Activated CD8-positive, alpha-beta memory T cell treated with anti-CD3 and anti-CD28 coated beads for 24 hours (primary cell): ENCODE measurements at places on chromosomes 4 and X.

DNA sequence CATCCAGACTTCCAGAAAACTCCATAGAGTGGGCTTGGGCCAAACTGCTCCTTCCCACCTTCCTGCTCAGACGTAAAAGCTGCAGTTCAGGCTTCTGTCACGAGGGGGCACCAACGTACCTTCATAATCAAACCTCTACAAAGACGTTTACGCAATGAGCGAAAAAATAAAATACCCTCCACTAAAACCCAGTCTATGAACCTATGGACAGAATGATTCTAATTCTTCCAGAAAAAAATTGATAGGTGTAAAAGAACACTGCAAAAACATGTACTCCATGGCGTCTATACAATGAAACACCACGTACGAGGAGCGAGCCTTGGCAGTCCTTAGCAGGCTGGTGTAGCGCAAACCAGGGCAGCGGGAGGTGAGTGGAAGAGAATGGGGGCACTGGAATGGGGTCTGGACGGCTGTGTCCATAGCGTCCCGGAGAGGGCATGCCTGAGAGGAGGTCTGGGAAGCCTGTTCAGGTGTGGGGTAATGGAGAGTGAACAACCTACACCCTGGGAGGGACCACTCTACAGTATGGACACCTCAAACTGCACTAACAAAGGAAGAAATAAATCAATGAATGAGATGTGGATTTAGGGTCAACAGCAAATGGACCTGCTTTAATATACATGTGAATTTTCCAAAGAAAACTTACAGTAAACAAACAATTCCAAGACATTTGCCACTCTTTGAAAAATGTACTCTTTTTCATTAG, 14.4 kb upstream of the RAB40A start:
- DNase-seq: peak; percentile 88

DNA sequence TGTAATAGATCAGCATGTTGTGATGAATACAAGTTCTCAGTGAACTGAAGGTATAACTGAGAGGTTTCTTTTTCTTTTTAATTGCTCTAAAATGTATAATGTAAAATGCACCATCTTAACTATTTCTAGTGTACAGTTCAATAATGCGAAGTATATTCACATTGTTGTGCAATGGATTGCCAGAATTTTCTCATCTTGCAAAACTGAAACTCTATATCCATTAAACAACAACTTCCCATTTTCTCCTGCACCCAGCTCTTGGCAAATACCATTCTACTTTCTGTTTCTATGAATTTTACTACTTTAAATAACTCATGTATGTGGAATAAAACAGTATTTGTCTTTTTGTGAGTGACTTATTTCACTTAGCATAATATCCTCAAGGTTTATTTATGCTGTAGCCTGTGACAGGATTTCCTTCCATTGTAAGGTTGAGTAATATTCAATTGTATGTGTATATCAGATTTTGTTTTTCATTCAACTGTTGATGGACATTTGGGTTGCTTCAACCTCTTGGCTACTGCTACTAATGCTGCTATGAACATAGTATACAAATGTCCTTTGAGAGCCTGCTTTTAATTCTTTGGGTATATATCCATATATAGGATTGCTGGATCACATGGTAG, 53.5 kb upstream of the NPFFR2 start:
- DNase-seq: no peak

- no peak for DNase-seq
Observed at GRCh38 chr4:2166253-2166652, 75.7 kb downstream of the HAUS3 start.

GRCh38 chr4:92451782-92452181, 148.0 kb downstream of the GRID2 start:
- DNase-seq: no peak

DNA sequence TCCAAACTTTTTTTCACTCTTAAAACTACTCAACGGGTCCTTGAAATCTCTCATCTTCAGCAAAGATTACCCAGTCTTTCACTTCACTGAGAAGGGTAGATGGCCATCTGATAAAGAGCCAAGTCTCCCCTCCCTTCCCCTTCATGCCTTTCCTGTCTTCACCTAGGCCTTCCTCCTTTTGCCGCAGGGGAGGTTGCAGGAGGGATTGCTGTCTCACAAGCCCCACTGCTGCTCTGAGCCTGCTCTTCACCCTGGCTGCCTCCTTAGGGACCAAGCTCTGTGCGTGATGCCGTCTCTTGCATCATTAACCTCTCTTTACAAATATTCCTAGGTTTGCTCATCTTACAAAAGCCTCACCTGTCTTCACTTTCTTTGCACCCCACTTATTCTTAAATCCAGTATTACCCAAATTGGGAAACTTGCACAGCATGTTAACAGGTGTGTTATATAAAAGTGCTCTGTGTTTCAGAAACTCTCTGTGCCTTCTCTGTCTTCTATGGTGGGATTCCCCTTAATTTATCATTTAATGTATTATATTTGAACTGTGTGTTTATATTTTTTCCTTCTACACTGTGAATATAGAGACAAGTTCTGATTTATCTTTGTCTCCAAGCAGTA, 3.8 kb downstream of the ZFX start:
- DNase-seq: no peak

- DNase-seq: no peak
Observed at GRCh38 chr4:53098681-53099121, 236.6 kb downstream of the RASL11B start.

GRCh38 chr4:10090467-10091250, 25.9 kb downstream of the WDR1 start:
- DNase-seq: no peak

GRCh38 chrX:150649096-150649870, 43.9 kb upstream of the MTMR1 start:
- no peak for DNase-seq

- DNase-seq: no peak
Observed at GRCh38 chr4:143355540-143356217, 19.0 kb downstream of the GAB1 start.

DNA sequence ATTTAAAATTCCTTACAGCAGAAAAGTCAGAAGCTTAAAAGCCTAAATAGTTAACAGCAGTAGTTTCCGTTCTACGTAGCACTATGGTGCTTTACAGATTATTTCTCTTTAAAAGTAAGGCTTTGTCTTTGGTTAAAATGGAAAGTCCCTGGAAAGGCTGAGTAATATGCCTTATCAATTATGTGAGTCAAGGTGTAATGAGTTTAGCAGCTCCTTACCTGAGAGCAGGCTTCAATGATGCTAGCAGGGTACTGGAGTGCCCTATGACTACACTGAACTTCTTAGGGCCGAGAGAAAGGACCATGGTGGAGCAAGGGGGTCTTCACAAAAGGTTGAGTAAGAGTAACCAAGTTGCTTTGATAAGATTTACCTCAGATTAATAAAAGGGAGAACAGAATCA, 12.6 kb upstream of the NKX6-1 start:
- no peak for DNase-seq

DNA sequence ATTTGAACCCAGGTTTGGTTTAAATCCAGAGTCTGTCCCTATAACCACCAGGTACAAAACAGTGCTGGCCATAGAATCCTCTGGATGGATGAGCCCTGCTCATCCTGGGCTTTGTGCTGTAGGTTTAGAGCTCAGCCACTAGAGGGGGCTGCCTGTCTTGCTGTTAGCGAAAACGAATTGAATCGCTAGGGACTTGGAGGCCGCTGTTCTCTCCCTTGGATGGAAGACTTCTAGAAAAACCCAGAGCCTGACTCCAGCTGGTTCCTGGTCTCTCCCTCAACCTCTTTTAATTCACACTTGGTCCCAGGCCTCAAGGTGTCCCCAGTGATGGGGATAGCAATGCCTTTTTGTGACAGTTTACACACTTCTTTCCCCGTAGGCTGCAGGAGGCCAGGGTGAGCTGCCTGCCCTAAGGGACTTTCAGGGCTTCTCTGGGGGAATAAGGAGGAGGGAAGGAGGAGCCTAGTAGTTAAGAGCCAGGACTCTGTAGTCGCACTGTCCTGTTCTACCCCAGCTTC, 8.7 kb downstream of the RIPPLY1 start:
- DNase-seq: peak; percentile 65

- DNase-seq: peak; percentile 66
Observed at GRCh38 chrX:42714981-42715700, 62.8 kb downstream of the PPP1R2C start.

DNA sequence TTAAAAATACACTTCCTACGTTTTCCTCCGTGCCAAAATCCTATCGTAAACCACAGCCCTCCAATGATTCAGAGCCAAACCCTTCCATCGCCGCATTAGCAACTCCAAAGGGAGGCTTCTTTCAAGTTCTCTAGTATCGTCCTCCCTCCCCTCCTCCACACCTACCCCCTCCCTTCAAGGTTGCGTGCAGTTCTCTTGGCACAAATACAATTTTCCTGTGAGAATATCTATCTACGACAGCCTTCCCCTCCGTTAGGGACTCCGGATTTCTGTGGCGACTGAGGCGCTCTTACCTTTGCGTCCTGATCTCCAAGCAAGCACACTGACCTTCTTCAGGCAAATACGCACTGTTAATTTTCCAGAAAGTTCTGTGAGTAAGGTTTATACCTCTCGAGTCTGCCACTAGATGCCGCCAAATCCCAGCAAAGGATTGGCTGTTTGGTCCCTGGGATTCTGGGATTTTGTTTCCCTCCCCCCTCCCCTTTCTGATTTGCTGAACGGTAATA, 1.2 kb upstream of the MORF4L2 start:
- DNase-seq: peak; percentile 75

DNA sequence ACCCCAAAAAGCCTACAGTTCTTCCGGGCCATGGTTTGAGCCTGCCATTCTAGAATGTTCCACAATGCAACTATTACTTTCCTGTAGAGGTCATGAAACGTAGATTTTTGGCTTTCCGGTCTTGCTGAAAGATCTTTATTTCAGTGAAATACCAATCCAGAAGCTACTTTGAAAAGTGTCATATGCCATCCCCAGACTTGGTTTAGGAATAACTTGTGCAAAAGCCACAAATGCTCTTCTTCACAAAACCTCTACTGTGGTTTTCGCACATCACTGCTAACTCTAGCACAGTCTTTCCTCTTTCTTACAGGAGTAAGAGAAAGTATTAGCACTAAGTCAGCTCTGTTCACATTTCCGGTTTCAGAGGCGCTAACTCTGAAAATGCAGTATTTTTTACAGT, 12.7 kb upstream of the CD40LG start:
- DNase-seq: no peak

GRCh38 chr4:101941816-101942358, 151.4 kb downstream of the BANK1 start:
- no peak for DNase-seq

- DNase-seq: peak; percentile 84
Observed at GRCh38 chr4:2537011-2537830, 774 bp downstream of the FAM193A start.

GRCh38 chrX:123665197-123665596, 67.7 kb downstream of the THOC2 start:
- DNase-seq: no peak

DNA sequence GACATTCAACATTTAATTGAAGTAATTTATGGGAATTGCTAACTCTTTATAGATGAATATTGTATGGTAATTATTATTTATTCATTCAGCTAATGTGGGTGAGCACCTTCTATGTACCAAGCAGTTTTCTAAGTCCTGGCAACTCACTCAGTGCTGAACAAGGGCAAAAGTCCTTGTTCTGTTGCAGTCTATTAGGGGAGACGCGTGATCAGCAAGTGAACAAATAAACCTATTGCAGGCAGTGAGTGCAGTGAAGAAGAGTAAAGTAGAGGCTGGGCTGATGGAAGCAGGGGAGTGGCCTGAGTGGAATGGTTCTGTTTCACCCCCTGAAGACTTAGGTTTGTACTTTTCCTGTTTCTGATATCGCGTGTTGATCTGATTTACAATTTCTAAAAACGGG, 214.3 kb downstream of the RAPGEF2 start:
- no peak for DNase-seq

DNA sequence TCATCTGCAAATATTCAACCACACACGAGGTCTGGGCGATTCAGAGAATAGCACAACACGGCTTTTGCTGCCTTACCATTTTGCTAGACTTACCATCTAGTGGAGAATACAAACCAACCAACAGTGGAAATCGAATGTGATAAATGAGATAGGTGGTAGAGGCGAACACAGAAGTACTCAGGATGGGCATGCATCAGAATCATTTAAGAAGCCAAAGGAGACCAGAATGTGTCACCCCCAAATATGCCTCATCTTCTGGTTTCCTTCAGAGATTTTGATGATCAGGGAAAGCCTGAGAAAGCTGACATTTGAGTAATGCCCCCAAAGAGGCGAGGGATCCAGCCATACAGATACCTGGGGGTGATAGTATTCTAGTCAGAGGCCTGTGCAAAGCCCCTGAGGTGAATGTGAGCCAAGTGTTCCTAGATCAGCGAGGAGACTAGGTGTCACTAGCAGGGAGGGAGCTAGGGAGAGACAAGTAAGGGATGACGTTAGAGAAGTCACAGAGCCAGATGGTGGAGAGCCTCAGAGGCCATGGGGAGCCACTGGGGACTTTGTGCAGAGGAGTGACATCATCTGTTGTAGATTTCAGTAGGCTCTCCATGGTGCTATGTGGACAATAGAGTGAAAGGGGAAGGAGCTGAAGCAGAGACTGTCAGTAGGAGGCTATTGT, 1.7 kb downstream of the MTMR1 start:
- DNase-seq: no peak

- DNase-seq: no peak
Observed at GRCh38 chr4:82043081-82043808, 330.5 kb downstream of the HNRNPD start.

DNA sequence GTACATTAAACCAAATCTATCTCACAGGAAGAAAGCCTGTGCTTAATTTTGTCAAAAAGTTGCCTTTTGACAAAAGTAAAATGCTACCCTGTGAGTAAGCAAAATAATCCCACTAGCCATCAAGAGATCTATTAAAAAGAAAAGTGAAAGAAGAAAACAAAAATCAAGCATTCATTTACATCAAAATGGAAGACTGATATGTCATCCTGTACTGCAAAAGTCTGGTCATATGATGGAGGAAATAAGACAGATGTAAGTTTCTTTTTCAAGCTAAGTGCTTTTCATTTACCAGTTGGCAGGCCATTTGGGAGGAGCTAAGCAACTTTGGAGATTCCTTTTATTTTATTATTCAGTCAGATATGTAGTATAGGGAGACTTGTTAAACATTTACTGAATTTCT, 387.4 kb downstream of the SPOCK3 start:
- DNase-seq: no peak

GRCh38 chr4:121728066-121728465, 31.3 kb upstream of the ANXA5 start:
- no peak for DNase-seq

- DNase-seq: no peak
Observed at GRCh38 chrX:35439692-35440091, 358.4 kb upstream of the MAGEB16 start.

DNA sequence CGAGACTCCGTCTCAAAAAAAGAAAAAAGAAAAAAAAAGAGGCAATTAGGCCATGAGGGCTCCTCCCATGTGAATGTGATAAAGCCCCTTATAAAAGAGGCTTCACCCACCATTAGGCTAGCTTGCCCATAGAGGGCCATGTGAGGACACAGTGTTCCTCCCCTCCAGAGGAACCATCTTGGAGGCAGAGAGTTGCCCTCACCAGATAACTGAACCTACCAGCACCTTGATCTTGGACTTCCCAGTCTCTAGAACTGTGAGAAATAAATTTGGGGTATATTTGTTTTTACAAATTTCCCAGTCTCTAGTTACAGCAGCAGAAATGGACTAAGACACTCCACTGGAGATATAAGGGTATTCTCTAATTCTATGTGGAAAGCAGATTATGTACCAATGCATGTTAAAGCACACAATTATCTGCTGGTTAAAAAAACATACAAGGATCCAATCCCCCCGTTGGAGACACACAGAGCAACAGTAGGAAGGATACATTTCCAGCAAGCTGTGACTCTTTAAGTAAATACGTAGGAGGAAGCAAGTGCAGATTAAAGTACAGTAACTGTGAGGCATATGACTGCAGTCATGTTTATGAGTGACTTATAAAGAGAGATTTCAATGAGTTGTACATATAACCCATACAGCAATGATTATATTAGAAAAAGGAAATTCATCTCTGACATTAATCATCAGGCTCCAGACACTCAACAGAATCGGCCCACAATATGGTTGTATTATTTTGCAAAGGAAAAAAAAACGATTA, 21.4 kb downstream of the SH3RF1 start:
- no peak for DNase-seq
